ENCODE measurements at places on chromosomes 1 and 21.

DNA sequence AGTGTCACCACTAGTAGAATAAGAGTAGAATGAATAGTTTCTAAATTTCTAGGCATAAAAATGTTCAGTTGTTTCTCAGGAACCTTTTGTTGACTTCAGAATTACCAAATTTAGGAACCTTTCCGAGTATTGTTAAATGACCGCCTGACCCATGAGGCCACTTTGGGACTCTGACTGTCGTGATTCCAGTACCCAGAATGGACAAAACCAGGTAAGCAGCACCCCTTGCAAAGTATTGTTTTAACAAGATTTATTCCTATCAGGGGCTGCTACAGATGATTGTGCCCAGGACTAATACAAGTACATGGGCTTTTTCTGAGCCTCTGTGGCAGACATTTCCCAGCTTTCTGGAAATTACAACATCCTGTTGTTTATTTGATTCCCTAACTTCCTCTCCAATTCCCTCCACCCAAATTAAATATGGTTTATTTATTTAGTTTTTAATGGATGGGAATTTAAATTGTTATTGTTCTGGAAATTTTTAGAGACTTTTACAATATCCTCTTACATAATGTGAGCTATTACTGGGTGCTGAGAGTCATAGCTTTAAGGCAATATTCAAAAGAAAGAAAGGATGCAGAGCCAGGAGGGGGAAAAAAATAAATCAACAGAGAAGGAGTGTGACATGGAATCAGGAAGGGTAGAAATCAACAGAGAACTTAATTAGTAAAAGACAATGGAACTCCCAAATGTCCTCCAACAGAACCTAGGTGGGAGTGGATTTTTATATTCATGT lies 37.4 kb upstream of the NTPCR start:
- no peak for DNase-seq

GRCh38 chr21:31711745-31712285 lies 20.1 kb downstream of the SCAF4 start:
- DNase-seq = no peak

- no peak for DNase-seq
These were observed 19.8 kb downstream of the RSBN1 start for GRCh38 chr1:113792471-113792870.

DNA sequence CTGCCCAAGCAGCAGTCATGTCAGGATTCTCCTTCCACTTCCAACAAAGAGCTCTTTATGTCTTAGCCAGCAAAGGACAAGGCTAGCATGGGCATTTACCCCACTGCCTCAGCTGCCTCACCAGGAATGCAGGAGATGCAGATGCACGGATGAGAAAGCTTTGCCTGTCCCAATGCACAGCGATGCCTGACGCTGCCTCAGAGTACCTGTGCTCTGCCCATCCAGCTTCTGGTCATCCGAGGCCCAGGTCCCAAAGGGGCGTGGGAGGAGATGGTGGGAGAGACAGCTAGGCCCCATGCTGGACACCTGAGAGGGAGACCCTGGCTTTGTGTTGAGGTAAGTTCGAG lies 59.0 kb downstream of the IRF2BP2 start:
- DNase-seq = no peak

DNA sequence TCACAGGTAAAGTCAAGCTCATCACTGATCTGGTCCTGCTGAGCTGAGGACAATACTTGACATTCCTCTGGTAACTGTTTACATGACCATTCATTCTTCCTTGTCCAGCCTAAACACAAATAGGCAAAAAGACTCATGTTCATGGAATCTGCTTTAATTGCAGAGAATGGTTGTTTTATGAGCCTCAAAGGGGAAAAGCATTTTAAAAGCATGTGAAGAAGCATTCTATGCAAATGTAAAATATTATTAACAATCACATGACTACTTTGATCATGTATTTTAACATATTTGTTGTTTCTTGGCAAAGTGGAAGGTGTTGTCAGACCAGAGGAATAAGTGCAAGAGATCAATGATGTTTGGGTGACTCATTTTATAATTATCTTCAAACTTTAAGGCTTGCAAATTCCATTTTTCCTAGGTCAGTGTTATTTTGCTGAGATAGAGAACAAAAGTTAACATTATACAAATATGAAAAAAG lies 133.7 kb downstream of the RUNX1 start:
- DNase-seq = no peak

- DNase-seq = no peak
These were observed 81.7 kb upstream of the TMPRSS2 start for GRCh38 chr21:41589620-41590175.

DNA sequence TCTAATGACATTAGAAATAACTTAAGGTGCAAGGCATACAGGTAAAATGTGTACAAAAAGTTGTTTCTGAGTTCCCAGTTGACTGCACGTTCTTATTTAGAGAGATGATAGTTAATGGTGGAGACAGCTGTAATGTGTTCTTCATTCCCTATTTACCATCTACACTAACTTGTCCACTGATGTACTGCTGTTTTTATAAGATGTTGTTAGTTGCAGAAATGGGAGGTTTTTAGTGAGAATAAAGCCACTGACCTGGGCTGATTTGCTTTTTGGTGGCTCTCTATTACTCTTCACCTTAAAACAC lies 122.9 kb upstream of the LYPLAL1 start:
- DNase-seq = no peak

- DNase-seq = no peak
These were observed 8.7 kb downstream of the TMPRSS3 start for GRCh38 chr21:42387164-42387563.

DNA sequence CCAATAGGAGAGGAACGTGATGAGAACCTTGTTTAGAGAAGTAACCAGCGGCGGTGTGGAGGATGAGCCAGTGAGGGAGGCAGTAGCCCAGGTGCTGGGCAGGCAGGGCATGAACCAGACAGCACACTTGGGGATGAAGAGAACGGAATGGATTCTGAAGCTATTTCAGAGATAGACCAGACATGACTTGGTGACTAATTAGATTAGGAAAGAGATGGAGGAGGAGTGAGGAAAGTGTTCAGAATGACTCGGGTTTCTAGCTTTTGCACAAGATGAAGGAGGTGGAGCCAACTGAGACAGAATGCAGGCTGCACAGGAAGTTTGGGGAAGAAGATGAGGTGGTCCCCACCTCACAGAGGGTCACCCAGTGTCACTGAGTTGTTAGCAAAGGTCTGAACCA lies 5.1 kb downstream of the PEF1 start:
- no peak for DNase-seq

DNA sequence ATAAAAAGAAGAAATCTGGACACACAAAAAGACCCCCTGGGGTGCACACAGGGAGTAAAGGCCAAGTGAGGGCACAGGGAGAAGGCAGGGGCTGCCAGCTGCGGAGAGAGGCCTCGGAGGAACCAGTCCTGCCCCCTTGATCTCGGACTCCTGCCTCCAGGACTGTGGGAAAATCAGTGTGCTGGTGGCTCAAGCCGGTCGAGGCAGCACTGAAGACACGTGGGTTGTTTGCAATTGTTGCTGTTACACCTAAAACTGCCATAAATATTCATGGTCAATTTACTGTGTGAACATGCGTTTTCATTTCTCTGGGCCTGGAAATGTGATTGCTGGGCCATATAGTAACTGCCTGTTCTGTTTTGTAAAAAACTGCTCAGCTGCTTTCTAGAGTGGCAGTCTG lies 18.5 kb downstream of the IBA57 start:
- no peak for DNase-seq

- peak; percentile 60 for DNase-seq
These were observed 19.3 kb downstream of the SH2D2A start for GRCh38 chr1:156797212-156797871.

- no peak for DNase-seq
These were observed 376.3 kb downstream of the KCNH1 start for GRCh38 chr1:210757677-210758076.

GRCh38 chr1:90708826-90709225 lies 8.3 kb downstream of the BARHL2 start:
- no peak for DNase-seq

DNA sequence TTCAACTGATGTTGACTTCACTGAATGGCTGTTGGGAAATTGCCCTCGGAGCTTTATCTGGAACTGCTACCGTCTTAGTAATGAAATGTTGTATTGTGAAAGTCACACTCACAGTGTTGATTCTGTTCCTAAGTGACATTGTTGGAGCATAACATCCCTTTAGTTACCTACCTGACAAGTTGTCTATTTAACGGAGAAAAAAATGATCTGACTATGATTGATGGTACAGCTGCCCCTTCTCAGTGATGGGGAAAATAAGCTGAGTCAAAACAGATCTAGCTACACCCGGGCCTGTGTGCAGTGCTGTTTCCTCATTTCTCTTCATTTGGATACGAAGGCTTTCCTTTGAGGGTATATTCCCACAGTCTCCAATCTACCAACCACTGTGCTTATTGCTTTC lies 472.3 kb upstream of the BRINP3 start:
- DNase-seq = no peak

DNA sequence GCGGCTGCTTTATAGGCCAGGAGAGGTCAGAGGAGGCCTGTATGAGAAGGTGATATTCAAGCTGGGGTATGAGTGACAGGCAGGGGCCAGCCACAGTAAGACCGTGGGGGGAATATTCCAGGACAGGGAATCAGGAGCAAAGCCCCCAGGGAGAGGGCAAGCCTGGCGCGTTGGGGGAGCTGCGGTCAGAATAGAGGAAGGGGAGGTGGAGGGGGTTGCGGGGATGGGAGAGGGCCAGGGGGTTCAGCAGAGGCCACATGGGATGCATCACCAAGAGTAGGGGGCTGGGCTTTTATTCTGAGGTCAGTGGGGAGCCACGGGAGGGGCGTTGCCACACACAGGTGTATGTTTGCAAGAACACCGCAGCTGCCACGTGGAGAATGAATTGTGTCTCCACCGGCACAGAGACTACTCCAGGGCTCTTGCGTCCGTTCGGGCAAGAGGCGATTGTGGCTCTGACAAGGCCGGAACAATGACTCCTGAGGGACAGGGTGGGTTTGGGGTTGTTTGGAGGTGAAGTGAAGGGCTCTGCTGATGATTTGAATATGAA lies 84.7 kb upstream of the VAMP3 start:
- DNase-seq = no peak

Measured in kidney capillary endothelial cell (primary cell).